ENCODE measurements at places on chromosomes 12 and 14. TPM values are rescaled to one million over a fixed set of nuclear protein-coding genes. Genes with fewer than 3 reads are reported as not detected.

- DNase-seq, result no peak
Measured at GRCh38 chr12:109542014-109542413, 31.3 kb downstream of the MMAB start.

ACSM4 gene
- total RNA-seq, result 1.9 TPM

ANKS1B gene
- total RNA-seq, result 3.4 TPM

DNA sequence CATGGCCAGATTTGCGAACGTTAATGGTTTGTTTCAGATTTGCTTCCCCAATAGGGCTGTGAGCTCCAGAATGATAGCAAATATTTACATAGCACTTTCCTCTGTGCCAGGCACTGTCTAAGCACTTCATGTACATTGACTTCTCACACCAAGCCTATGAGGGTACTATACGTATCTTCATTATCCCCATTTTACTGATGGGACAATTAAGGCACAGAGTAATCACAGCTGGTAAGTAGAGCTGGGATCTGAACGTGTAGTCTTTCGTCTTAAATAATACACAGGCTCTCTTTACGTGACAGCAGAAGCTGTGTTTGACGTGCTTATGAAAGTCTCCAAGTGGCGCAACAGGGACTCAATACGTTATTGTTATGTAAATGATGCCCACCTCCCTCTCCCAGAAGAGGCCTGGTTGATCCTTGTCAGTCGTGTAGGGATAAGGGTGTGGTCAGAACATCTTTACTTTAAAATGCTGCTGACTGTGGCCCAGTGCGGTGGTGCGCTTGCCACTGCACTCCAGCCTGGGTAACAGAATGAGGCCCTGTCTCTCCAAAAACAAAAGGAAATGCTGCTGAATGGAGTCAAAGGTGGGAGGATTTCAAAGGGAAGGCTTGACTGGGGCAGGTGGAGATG is 66.3 kb upstream of the TCL1B start:
- DNase-seq, result peak; percentile 63

PLEK2 gene
- not detected for total RNA-seq

TAS2R42 gene
- not detected for total RNA-seq

KLHDC1 gene
- total RNA-seq, result 0.07 TPM

DNA sequence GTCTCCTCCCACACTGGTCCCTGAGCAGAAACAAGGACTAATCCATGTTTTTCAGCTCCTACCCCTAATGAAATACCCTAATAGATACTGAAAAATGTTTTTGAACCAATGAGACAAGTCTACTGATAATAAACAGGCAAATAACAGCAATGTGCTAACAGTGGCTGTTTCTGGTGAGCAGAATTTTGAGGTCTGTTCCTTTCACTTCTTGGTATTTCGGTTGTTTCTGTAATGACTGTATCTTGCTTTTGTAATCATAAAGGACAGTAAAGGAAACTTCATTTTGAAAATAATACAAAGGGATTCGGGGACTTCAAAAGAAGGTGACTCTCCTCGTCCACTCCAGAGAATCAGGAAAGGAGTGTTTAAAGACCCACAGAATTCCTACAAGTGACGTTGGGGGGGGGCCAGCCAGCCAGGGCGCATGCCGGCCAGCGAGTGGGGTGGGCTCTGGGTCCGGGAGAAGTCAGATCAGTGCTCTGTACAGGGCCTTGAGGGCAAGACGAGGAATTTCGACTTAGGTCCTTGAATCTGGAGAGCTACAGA is 1.1 kb upstream of the CD9 start:
- no peak for DNase-seq

DNA sequence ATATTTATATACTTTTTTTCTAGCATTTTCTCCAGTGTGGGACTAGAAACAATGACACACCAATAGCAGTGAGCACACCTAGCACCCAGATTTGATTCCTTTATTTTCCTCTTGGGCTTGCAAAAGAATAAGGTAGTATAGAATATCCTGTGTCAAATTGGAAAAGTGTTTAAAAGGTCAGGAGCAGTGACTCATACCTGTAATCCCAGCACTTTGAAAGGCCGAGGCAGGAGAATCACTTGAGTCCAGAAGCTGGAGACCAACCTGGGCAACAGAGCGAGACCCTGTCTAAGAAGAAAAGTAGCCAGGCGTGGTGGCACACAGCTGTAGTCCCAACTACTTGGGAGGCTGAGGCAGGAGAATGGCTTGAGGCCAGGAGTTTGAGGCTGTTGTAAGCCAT is 53.8 kb upstream of the SGPP1 start:
- DNase-seq, result no peak

GRCh38 chr14:33348510-33348909 is 409.8 kb downstream of the NPAS3 start:
- DNase-seq, result no peak

PPM1H gene
- total RNA-seq, result 17.0 TPM

GRCh38 chr14:68231898-68232297 is 412.3 kb downstream of the RAD51B start:
- no peak for DNase-seq

- no peak for DNase-seq
Measured at GRCh38 chr12:111556676-111557075, 42.4 kb downstream of the ATXN2 start.

DNA sequence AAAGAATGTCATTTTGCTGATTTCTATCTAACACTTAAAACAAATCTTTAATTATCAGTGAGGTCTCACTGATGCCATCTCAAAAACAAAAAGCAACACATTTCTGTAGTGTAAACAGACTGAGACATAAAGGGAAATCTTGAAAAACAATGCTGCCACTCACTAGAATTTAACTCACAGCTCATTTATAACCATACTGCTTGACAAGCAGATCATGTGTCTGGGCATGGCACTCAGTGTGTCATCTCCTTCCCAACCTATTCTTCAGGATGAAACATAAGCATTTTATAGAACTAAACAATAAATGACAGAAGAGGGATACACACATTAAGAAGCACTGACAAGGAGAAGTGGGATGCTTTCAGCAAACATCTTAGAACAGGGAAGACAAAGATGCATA is 22.4 kb downstream of the ATF7 start:
- no peak for DNase-seq

DNA sequence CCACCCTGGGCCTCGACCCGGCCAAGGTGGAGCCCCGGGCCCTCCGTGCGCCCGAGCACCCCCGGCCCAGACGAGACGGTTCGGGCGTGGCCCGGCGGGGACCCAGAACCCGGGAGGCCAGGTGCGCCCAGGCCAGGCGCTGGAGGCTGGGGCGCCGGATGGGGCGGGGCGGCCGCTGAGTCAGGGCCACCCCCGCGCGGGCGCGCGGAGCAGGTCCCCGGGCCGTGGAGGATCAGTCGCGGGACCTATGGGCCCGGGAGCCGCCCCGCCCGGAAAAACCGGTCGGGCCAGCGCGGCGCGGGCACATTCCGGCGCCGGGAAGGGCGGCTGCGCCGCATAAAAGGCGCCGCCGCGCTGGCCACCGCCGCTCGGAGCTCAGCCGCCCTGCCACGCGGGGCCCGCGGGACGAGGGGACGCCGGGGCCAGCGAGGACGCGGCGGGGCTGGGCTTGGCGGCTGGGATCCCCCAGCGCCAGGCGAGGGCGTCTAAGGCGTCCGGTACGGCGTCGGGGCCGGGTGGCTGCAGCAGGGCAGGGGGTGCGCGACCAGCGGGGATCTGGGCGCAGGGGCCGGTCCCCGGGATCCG is 21.5 kb upstream of the KIF26A start:
- DNase-seq, result peak; percentile 88

All from H7 (cell line).